CD4-positive, CD25-positive, alpha-beta regulatory T cell (primary cell): ENCODE measurements at places on chromosomes 11 and 22. TPM values are rescaled to one million over a fixed set of nuclear protein-coding genes. Genes with fewer than 3 reads are reported as not detected.

- H3K27me3 ChIP-seq: no peaks in the 10 kb centered on the region
- H3K4me3 ChIP-seq: no peak overlapping the region
- H3K27ac ChIP-seq: no peak overlapping the region
- DNase-seq: no peak
- H3K36me3 ChIP-seq: peaks cover 17% of the 10 kb centered on the region
Observed at GRCh38 chr11:117199916-117200812, 994 bp downstream of the TAGLN start.

GRCh38 chr22:24355574-24355973, 71.8 kb upstream of the ADORA2A start:
- H3K36me3 ChIP-seq: peaks cover 49% of the 10 kb centered on the region
- H3K27ac ChIP-seq: no peak overlapping the region
- H3K27me3 ChIP-seq: no peaks in the 10 kb centered on the region

DNA sequence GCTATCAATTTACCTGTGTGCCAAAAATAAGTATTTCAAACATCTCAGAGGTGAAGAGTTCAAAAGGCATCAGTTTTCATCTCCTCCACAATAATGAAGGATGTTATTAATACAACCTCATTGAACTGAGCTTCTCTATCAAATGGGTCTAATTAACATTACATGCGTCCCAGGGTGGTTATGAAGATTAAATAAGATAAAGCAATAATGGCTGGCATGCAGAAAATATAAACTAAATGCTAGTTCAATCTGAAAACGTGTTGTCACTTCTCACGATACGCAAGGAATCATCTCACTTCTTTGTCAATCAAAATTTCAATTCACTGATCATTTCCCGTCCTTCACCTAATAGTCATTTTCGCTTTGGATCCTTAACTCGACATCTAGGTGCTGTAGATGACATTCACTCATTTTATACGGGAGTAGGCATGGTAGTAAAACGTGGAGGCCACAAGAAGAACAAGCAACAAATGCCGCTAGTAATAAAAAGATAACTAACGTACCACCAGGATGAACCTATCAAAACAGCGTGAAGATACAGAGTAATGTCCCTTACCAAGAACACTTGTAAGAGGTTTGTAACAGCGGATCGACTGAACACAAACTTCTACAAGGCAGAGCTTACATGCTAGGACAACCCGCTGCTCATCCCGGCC, 918 bp downstream of the CHORDC1 start:
- peaks cover 49% of the 10 kb centered on the region for H3K4me1 ChIP-seq
- no peak for DNase-seq
- H3K27ac ChIP-seq: peak overlapping the region; percentile 83
- H3K27me3 ChIP-seq: no peaks in the 10 kb centered on the region

DNA sequence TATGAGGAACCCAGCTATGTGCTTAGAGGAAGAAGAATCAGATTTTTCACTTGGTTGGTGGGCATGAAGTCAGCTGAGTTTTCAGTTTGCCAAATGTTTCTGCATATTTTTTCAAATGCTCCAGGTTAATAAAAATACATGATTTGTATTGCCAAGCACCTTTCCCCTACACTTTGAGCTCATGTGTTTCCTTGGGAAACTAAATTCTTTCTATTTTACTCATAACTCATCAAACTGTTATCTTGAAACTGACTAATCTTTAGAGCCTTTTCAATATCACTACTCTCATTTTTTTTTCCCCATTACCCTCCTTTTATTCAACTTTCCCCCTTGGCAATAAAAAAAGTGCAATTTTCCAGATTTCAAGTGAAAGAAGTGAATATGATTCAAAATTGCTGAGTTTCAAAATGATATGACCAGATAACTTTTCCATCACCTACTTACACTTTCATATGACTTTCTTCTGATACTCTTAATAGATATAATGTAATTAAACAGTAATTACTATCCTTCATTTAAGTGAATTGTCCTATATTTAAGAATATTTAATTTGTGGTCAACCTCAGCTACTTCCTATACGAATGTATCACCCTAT, 91.9 kb upstream of the SOX6 start:
- no peaks in the 10 kb centered on the region for H3K27me3 ChIP-seq
- no peaks in the 10 kb centered on the region for H3K36me3 ChIP-seq
- H3K4me3 ChIP-seq: no peak overlapping the region

DNA sequence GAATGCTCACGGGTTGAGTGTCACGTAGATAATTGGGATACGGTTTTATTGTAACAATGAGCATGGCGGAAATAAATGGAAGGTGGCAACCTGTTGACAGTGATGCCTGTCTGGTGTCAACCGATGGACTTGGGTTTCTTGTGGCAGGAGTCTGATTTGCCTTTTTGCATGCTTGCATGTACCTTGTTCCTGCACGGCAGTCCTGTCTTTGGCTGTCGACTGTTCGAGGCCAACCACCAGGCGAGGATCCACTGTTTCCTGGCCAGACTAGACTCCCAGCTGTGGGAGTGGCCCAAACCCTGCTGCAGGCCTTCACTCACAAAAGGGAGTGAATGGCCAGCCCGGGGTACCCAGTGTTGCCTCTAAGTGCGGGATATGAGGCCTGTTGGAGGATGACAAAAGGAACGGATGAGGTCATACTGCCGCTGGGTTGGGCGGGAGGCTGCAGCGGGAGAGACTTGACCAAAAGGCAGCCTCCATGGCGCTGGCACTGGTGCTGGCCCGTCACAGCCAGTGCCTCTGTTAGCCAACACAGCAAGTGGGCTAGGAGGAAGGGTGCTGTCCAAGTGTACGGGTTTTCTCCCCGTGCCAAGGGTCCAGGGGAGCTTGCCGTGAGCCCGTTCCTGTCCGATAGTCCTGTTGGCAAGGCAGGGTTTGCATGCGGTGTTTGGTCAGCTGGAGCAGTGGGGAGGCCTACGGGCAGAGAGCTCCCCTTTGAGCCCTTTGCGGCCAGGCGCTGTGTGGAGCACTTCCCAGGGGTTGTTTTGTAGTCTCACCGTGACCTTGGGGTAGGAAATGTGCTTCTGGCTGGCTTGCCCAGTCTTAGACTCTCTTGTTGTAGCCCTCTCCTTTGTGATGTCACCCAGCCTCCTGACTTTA, 974 bp downstream of the DGCR8 start:
- H3K4me3 ChIP-seq: peak overlapping the region; percentile 96
- peak overlapping the region; percentile 74 for H3K27ac ChIP-seq
- no peaks in the 10 kb centered on the region for H3K27me3 ChIP-seq
- peaks cover 6% of the 10 kb centered on the region for H3K36me3 ChIP-seq
- peaks cover 38% of the 10 kb centered on the region for H3K4me1 ChIP-seq
- peak; percentile 19 for DNase-seq

Gene PLAAT2
- not detected for total RNA-seq

Gene SCGB1A1
- total RNA-seq: not detected
